ENCODE measurements at places on chromosomes 12 and 14. TPM values are rescaled to one million over a fixed set of nuclear protein-coding genes. Genes with fewer than 3 reads are reported as not detected.

- no peak for DNase-seq
Observed at GRCh38 chr12:29053567-29053966, 95.5 kb upstream of the FAR2 start.

GRCh38 chr12:123526542-123527080 is 6.9 kb downstream of the RILPL1 start:
- no peak for DNase-seq

DNA sequence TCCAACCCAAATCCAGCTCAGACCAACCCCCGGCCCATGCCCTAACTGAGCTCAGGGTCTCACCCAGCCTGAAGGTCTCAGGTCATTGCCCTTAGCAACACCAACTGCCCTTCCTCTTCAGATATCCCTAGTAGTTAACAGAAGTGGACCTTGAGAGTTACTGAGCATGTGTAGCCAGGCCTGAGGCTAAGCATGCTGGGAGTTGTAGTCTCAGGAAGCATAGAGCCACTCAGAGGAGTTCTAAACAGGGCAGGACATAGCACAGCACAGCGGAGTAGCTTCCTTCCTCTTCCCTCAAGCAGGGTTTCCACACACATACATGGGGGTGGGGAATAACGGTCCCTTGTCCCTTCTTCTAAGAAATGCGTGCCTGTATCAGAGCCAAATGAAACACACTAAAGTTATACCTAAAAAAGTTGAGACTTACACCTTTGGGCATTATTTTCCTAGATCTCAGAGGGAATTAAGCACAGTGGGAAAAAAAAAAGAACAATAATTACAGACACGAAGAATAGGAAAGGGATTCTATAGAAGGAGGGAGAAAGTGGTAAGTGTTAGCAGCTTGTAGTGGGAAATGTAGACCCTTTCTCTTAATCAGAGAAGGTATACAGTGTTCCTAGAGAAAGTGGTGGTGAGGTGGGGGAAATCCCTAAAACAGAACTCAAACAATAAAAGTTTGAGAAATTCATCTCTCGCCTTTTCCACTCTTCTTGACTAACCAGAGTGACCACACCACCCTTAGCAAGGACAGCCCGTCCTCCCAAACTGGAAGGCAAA is 4.4 kb downstream of the KMT2D start:
- DNase-seq: peak; percentile 85

DNA sequence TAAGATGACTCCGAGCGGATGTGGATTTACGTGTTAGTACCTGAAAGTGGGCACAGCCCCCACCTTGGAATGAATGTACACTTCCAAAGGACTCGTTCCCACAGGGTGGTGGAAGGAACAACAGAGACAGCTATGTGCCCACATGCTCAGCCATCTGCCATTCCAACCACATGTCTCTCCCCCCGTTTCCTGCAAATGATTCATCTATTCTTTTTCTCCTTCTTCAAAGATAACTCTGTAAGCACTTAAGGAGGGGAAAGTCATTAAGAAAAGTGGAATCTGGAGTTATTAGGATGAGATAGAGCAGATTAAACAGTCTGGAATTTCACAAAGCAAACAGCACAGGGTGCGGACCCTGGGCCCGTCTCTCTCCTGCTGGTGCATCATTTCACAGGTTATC is 18.5 kb upstream of the DUSP6 start:
- no peak for DNase-seq

The ITPK1 gene
- 78.3 TPM for total RNA-seq

- DNase-seq: no peak
Observed at GRCh38 chr12:113134071-113134470, 1.5 kb downstream of the RASAL1 start.

- DNase-seq: peak; percentile 36
Observed at GRCh38 chr14:34035177-34035933, 84.5 kb upstream of the EGLN3 start.

GRCh38 chr12:89016970-89017778 is 335.1 kb downstream of the DUSP6 start:
- DNase-seq: peak; percentile 48

Measured in testis (tissue), 5 donors.